ENCODE measurements at places on chromosomes 11 and 22.

DNA sequence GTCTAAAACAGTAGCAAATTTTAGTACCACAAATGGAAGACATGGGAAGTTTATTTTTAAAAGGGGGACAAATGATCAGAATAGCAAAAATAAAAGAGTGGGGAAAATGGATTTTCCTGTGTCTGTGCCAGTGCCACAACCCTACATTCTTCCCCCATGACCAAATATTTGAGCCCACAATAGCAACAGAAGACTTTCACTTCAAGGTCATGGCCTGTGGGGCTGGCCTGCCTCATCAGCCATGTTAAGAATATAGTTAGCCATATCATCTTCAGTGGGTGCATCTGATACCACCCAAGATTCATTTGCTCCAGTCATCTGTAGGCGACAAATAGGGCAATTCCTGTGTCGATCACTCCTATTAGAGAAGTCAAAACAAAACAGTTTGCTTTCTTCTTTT, 26.3 kb downstream of the RNF141 start:
- DNase-seq = no peak

- no peak for DNase-seq
Measured at GRCh38 chr11:119888119-119888518, 159.1 kb upstream of the NECTIN1 start.

GRCh38 chr11:24321229-24321628, 175.6 kb upstream of the LUZP2 start:
- no peak for DNase-seq

DNA sequence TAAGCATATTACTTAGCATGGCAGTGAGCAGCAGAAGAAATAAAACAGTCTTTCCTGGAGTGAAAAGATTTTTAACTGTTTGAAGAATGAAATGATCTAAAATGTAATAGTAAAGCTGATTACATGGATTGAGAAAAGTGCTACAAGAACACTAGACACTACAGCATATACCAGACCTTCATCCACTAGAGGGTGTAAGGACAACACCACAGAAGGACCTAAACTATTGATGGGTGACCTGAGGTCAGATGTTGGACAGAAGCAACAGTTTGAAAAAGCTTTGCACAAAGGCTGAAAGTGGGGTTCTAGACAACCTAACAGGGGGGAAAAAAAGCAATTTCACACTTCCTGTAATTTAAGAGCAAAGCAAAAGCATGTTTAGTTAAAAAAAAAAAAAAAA, 97.7 kb downstream of the RBFOX2 start:
- DNase-seq = no peak

GRCh38 chr22:50218153-50218995, 17.6 kb downstream of the SELENOO start:
- no peak for DNase-seq

- DNase-seq = no peak
Measured at GRCh38 chr11:94031625-94032024, 10.5 kb downstream of the HEPHL1 start.

GRCh38 chr11:113637636-113638035, 68.5 kb downstream of the TMPRSS5 start:
- DNase-seq = no peak

DNA sequence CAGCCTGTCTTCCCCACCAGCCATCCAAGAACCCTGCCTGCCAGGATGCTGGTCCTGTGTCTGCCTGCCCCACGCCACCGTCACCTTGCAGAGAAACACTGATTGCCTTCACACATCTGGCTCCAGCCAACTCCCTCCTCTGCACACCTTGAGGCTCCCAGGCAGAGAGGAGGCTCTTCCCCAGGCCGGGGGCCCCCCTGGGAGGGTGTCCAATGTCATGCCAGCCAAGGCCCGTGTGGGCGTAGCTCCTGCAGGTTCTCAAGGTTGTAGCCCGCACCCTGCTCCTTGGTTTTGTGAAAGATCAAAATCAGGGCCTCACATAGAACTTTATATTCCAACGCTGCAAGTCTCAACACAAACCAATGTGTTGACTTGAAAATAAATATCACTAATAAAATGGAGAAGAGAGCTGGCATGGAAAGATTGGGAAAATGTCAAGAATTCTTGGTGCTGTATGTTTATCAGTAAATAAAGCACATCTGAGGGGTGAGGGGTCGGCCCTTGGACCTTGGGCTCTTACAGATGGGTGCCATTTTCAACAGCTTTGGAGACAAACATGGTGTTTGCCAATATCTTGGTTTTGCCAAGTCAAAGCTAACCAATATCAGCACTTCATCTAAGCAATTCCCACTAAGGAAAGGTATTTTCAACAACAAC, 6.7 kb upstream of the PPARA start:
- no peak for DNase-seq

DNA sequence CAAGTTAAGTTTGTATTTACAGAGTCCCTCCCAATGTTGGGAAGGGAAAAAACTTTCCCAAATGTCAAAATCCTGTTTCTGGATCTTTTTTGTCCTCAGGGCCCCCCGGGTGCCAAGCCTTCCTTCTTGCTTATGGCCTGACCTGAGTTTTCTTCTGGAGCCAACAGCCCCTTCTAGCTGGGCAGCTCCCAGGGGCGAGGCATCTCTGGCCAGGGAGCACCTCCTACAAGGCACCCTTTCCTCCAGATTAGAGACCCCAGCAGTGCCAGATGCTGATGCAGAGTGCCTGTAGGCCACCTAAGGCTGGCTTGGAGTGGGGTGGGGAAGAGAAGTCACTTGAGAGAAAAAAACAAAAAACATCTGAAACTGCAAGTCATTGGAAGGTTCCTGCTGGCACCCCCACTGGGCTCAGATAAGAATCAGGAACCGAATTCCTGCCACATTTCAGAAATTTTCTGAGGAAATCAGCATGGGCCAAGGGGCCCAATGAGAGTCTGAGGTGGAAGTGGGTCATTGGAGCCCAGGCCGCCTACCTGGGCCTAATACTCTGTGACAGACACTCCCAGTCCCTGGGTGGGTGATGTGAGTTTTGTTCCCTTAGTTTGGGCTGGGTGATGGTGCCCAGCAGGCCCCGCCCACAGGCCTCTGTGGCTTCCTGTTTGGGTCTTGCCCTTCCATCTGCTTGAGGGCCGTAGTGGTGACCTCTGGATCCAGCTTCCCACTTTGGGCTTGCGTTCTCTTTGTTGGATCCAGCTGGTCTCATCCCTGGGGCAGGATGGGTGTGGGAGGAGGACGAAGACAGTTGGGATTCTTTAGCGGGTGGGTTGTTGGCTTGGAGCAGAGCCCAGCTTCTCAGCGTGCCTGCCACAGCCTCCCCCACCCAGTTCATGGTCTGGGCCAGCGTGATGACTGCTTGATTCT, 40.6 kb downstream of the PARVA start:
- no peak for DNase-seq

- no peak for DNase-seq
Measured at GRCh38 chr22:17881366-17881765, 107.1 kb upstream of the BID start.

GRCh38 chr11:7196396-7197146, 55.1 kb upstream of the SYT9 start:
- DNase-seq = no peak

GRCh38 chr11:88806410-88806809, 259.4 kb downstream of the GRM5 start:
- no peak for DNase-seq

- DNase-seq = no peak
Measured at GRCh38 chr11:2778630-2779498, 79.1 kb upstream of the KCNQ1OT1 start.

DNA sequence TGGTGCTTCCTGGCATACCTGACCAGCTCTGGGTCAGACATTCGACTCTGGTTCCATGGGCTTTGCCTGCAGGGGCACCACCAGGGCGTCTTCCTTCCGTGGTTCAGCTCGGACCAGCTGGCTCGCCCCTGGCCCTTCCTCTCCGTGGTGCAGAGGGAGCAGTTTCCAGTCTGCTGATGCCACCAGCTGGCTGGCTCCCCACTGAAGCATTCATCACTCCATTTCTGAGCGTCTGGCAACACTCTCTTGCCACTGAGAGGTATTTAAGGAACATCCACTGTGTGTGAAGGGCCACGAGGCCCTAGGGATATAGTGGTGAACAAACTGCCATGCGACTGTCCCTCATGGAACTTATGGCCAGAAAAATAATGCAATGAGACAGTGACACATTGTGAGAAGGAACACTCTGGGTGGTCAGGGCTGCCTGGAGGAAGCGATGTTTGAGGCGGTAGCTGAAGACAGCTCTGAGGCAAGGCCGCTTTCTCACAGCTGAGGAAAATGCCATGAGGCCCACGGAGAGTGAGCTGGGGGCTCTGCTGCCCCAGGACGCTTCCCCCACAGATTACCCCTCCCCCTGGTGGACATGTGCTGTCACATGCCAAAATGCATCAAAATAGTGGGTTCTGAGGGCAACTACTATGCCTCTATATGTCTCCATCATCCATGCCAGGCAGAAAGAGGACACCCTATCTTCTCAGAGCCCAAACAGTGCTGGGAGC, 44.9 kb upstream of the ARFGAP3 start:
- DNase-seq = no peak

- no peak for DNase-seq
Measured at GRCh38 chr22:17357688-17358087, 11.6 kb upstream of the CECR2 start.

DNA sequence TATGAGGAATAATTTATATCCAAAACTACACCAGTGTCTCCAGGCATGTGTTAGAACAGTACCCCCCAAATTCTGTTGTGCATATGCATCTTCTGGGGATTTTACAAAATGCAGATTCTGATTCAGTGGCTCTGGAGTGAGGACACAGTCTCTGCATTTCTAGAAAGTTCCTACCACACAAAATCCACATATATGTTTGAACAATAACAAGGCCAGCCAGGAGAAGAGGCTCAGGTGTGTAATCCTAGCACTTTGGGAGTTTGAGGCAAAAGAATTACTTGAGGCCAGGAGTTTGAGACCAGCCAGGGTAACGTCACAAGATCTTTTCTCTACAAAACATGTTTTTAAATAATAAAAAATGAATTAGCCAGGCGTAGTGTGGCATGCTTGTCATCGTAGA, 84.9 kb downstream of the ZNF280B start:
- no peak for DNase-seq

GRCh38 chr22:48868554-48868953, 959.1 kb downstream of the BRD1 start:
- DNase-seq = no peak

DNA sequence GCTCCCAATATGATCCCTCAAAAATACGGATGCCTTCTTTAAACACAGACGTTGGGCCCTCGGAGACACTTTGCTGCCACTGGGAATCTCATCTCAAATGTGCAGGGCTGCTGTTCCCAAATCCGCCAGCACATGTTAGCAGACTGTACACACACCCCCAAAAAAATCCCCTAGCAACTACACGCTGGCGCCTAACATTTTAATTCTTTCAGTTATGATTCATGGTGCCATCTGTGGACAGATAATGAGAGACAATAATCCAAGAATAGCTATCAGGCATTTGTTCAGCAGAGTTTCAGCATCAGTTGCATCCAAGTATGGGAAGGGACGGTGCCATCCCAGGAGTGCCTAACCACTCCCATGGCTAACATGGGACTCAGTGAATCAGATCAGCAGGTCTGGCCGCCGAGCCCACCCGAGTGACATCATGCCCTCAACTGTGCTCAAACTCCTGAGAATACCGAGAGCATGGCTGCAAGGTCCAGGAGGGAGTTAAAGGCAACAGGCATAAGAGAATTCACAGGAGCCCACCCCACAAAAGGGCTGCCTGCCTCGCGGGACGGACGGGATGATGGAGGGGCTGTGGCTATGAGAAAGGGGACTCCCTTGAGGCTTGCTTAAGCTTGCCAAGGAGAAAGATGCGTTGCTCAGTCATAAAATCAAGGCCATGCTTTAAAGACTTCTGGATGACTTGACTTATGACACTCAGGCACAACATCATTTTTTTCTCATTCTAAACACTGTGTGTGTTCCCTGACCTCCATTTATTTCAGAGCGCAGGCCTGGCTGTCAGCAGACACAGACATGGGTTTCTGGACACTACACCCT, 337.0 kb downstream of the SHANK2 start:
- DNase-seq = no peak

DNA sequence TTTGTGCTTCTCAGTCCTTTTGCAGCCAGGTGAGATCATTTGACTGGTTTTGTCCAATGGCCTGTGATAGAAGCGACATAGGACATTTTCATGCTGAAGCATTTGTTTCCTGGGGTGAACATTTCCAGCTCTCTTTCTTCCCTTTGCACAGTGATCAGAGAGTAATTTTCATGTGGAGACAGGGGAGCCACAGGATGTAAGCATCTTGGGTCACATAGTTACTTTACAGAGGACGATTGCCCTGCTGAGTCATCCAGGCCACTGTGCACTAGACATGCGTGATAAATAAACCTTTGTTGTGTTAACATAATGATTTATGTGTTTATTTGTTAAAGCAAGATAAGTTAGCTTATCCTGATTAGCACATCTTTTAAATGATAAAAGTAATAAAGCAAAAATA, 263.5 kb upstream of the CCDC179 start:
- DNase-seq = no peak

GRCh38 chr11:78417175-78417887, at the start of gene GAB2:
Gene GAB2 (minus strand): TSS chr11:78417820. CDS start chr11:78417720, 100 bp downstream.
- DNase-seq = no peak
